CD4-positive, alpha-beta T cell treated with Interleukin-2 at 100 ng/mL for 4 hours (primary cell): ENCODE measurements at places on chromosomes 12 and 14.

- DNase-seq, result no peak
Measured at GRCh38 chr14:99318959-99319295, 46.9 kb upstream of the BCL11B start.

- DNase-seq, result no peak
Measured at GRCh38 chr12:55037351-55037987, 17.7 kb downstream of the NEUROD4 start.

DNA sequence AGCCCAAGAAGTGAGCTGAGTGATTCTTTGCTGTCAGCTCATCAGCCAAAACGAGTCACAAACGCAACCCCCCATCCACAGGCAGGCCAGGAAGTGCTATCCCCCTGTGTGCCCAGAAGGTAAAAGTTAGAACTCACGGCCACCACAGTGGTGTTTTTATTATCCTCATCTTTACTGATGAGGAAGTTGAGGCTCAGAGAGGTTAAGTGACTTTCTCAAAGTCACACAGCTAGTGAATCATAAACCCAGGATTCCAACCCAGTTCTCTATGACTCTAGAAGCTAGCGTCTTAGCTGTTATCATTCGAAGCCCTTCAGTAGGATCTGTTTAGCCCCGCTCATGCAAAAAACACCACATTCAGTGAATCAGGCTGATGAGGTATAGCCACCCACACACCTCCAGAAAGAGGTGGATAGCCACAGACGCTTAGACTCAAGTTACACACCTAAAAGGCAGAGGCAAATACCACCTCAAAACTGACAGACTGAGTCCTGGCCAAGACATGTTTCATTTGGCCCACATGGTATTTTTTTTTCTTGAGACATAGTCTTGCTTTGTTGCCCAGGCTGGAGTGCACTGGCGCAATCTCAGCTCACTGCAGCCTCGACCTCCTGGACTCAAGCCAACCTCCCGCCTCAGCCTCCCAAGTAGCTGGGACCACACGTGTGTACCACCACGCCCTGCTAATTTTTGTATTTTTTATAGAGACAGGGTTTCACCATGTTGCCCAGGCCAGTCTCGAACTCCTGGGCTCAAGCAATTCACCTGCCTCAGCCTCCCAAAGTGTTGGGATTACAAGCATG lies 100.7 kb downstream of the SCARB1 start:
- no peak for DNase-seq

DNA sequence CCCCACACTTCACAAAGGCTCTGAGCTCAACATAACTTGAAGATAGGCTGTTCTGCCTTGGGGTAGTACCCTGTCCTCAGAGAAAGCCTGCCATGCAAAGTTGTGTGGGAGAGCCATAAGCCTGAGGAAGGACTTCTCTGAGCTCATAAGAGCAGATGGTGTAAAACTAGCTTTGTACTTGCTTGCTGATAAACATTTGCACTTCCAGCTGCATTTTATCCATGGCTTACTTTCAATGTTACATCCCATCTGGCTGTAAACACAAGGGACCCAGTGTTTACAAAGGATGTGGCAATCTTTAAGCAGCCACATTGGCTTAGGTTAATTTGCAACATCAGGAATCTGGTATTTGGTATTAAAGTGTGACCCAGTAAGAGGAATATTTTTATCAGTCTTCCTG lies 258.1 kb downstream of the IPO8 start:
- no peak for DNase-seq

DNA sequence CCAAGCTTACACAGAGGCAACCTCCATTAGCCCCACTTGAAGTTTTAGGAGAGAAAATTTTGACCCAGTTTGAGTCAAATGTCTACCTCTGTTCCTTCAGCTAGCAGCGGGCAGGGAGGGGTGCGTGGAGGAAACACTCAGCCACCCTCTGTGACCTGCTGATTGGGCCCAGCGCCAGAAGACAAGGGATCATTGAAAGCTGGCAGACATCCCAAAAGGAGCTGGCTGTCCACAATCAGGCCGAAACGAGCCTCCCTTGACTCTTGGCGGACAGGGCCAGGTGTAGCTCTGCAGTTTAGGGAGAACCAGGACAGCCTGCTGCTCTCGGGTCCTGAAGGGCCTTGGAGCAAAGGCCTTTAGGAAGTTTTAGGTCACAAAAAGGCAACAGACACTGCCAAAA lies 41.3 kb downstream of the CD9 start:
- no peak for DNase-seq

- DNase-seq, result no peak
Measured at GRCh38 chr14:76708771-76709170, 52.5 kb upstream of the VASH1 start.

- no peak for DNase-seq
Measured at GRCh38 chr12:94247246-94247645, 98.9 kb downstream of the PLXNC1 start.

- no peak for DNase-seq
Measured at GRCh38 chr12:114473018-114473417, 67.1 kb upstream of the TBX5 start.
